ENCODE measurements at places on chromosomes 11 and 22.

DNA sequence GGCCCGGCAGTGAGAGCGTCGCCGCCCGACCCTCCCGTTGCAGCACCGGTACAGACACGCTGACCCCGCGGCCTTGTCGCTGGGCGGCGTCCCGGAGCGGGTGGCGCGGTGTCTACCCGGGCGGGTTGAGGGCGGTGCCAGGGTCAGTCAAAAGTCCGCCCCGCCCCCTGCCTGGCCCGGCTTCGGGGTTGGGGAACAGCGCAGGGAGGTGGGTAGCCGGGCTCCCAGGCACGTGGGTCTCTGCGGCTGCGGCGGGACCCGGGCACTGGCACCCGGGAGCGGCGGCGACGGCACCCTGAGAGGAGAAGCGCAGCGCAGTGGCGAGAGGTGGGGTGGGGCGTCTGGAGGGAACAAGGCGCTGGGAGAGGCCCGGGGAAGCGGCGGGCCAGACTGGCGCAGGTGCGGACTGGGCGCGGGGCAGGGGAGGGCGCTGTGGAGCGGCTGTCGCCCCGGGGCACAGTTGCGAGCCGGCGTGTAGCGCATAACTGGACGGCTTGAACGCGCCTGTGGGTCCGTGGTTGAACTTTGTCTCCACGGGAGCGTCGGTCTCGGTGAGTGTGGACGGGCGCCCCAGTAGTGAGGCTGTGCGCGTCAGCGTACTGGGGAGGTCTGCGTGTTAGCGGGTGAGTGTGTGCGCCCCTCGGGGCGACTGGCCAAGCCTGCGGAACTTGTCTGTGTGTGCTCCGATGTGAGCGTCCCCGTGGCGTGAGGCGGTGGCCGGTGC is at the start of gene P2RY2:
Gene P2RY2 (plus strand): TSS at position 176 of the 724 bp plus-strand sequence. CDS start 15,879 bp downstream, outside the sequence.
- peak; percentile 87 for DNase-seq

DNA sequence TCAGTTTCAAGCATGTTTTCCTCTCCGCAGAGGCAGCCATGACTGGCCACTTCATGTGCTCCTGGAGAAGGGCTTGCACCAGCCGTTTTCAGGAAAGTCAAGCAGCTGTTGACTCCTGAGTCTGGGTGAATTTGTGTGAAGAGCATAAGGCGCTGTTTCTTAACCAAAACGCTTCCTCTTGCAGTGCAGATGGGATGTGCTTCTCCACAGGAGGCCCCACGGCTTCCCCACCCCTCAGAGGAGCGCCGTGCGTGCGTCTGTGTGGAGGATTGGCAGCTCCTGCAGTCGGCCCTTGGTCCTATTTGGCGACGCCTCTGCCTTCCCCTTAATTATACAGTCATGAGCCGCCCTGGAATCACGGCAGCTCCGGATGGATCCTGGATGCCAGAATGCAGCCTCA is 54.1 kb upstream of the B3GAT1 start:
- peak; percentile 76 for DNase-seq

- DNase-seq, result no peak
Observed at GRCh38 chr11:16737818-16738192, 642 bp upstream of the C11orf58 start.

- DNase-seq, result no peak
Observed at GRCh38 chr11:96538622-96539021, 148.8 kb downstream of the JRKL start.

DNA sequence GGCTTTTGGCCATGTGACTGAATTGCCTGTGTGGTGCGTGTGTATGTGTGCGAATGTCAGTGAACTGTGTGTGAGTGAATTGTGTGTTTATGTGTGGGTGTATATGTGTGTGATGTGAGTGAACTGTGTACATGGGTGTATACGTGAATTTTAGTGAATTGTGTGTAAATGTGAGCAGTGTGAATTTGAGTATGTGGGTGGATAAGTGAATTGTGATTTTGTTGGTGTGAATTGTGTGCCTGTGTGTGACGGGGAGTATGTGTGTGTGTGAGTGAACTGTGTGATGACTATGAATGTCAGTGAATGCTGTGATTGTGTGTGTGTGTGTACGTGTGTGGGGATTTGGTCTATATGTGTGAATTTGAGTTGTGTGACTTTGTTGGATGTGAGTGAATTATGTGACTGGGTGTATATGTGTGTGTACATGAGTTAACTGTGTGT is 3.5 kb downstream of the DDTL start:
- DNase-seq, result no peak

GRCh38 chr22:44159811-44160210 is 20.9 kb upstream of the PARVG start:
- DNase-seq, result no peak

GRCh38 chr11:111539426-111540113 is 950 bp upstream of the LAYN start:
- no peak for DNase-seq

- DNase-seq, result peak; percentile 75
Observed at GRCh38 chr22:38271927-38272372, 860 bp downstream of the TMEM184B start.

- DNase-seq, result no peak
Observed at GRCh38 chr22:47533961-47534803, 771.7 kb downstream of the TBC1D22A start.

GRCh38 chr11:119567688-119568582 is 145.0 kb upstream of the THY1 start:
- peak; percentile 16 for DNase-seq

DNA sequence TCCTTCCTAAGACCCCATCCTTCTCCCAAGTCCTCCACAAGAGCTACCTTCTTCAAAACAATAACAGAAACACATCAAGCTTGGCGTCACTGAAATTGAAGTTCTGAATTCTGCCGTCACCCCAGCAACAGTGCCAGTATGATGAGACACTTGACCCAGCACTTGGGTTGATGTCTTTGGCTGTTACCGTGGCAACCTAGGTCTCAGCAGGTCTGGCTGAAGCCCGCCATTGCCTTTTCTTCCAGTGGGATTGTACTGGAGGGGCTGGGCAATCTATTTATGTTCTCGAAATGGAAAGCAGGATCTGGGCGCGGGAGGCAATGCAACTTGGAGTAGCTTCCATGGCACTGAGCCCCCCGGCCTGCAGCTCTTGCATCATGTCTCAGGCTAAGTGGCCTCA is 23.8 kb downstream of the NPTXR start:
- DNase-seq, result peak; percentile 31

GRCh38 chr11:121365304-121365703 is 72.7 kb downstream of the SC5D start:
- no peak for DNase-seq

- DNase-seq, result peak; percentile 60
Observed at GRCh38 chr11:112321501-112322172, 61.0 kb upstream of the PLET1 start.

DNA sequence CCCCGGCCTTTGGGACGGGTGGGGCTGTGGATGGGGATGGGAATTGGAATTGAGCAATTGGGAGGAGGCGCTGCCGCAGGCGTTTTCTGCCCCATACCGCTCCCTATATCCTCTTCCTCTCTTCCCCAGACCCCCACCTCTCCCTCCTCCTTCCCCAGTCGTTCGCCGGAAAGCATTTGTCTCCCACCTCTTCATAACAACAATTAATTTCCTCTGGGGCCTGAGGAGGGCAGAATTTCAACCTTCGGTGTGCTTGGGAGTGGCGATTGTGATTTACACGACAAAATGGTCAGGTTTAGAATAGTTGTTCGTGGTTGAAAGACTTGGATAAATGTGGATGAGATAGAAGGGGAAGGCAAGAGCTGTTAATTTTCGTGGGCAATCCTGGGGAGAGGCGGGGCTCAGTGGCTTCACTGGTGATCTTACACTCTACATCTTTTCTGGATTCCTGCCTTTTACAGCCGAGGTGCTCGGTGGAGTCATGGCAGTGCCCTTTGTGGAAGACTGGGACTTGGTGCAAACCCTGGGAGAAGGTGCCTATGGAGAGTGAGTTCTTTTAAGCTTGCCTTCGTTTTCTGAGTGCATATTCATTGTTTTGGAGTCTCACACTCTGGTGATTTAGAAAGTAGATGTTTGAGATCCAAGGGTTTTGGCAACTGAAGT is 1.5 kb downstream of the CHEK1 start:
- peak; percentile 93 for DNase-seq

DNA sequence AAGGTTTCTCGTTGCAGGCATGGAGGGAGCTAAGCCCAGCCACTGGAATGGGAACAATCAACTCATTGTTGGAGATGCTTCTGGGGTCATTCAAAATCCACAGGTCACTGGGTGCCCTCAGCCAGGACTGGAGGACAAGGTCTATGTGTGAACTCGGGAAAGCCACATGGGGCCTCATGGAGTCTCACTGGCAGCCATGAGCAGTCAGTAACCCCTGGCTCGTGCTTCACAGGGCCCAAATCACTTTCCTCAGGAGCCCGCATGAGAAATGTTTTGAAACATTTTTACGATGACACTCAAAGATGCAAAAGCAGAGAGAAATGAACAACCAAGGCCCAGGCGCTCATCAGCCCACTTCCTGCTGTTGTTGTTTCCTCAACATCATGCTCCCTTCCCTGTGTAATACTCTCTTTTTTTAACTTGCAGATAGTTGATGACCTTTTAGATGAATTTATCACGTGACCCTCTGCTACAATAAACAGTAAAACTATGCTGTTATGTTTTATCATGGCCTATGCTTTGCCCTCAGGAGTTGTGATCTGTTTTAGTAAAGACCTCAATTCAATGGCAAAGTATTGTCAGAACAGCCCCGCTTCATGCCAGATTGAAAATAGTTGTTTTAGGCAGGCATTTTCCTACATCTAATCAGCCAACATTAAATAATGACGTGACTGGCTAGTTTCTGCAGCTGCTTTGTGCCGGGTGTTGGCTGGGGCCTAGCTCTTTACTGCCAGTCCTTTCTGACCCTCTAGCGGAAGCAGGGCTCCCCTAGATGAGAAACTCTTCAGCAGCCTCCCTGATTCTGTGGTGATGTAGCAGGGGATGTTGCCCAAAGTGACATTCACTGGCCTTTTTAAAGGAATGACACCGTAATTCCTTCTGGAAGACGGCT is 39.7 kb downstream of the ADAMTS15 start:
- DNase-seq, result no peak

DNA sequence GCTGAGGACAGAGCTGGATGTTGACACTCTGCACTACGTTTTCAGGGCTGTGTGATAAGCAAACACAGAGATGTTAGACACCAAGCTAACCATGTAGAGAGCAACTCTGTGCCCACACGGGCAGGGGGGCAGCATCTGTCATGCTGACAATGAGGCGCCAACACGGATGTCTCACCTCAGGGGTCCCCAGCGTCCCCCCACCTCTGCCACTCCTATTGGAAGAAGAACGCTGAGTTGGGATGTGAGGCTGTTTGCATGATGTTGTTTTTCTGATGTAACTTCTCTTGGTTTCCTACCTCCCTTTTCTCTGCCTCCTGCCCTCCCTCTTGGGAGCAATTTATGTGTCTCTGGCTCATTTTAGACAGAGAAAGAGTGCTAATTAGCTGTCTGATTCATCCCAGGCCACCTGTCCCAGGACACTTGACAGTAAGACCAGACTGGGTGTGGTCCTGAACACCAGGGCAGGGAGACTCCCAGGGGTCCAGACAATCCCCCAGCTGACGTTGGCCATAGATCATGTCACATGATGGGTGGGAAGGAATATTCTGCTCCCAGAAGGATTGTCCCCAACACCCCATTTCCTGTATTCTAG is 89.2 kb upstream of the NCAM1 start:
- no peak for DNase-seq

GRCh38 chr22:35599364-35599763 is 17.8 kb downstream of the MB start:
- no peak for DNase-seq

DNA sequence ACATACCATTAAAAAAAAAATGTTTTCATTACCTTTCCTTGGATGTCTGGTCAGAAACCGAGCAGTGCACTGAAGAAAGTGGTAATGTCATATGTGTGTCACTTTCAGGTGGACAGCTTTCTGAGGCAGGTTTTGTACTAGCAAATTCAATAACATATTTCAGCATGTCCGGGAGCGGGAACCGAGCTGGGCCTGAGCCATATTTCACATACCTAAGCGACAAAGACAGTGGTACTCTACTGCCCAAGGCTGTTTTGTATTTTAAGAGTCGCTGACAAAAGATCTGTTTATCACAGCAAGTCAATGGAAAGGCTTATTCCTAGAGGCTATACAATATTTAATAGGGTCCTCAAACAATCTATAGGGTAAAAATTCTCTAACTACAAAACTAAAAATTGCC is 38.0 kb downstream of the CLDN25 start:
- DNase-seq, result no peak

- no peak for DNase-seq
Observed at GRCh38 chr11:78060533-78060932, 3.1 kb upstream of the THRSP start.

DNA sequence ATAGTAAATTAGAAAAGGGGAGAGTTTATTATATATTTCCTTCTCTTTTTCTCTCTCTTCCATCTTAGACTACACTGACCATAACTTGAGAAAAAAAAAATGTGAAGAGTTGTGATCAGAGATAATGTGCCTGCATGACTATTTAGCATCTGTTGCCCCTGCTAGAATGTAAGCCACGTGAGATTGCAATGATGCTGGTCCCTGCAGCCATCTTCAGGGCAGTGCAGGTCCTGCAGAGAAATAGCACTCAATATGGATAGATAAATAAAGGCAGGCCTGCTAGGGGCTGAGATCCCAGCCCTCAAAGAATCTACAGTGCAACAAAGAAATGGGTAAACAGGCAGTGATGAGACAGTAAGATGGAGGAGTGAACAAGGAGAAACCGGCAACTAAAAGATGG is 7.8 kb upstream of the DKK3 start:
- DNase-seq, result no peak

DNA sequence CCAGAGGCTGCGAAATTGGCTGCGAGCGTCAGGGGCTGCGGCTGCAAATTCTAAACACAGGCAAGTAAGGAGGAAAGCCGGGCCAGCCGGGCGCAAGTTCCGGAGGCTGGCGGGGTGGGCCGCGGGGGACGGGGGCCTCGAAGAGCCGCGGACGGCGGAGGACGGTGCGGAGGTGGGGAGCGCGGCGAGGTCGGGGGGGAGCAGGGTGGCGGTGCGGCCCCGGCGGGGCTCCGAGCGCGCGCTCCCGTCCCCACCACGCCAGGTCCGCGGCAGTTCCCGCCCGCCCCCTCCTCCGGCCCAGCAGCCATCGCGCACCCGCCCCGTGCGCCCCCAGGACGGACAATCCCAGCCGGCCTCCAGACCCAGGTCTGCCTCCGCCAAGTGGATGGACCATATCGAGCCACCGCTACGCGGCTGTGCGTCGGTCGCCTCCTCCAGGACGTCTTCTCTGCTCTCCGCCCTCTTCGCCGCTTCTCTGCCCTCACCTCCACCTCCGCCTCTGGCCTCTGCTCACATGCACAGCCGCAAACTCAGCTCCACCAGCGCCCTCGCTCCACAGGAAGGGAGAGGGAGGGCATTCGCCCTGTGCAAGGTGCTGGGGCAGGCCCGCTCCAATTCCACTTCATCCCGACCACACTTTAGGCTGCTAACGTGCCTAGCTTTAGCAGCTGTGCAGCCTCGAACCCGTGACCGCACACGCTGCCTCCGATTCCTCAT is 7.2 kb downstream of the ELFN2 start:
- DNase-seq, result peak; percentile 74

DNA sequence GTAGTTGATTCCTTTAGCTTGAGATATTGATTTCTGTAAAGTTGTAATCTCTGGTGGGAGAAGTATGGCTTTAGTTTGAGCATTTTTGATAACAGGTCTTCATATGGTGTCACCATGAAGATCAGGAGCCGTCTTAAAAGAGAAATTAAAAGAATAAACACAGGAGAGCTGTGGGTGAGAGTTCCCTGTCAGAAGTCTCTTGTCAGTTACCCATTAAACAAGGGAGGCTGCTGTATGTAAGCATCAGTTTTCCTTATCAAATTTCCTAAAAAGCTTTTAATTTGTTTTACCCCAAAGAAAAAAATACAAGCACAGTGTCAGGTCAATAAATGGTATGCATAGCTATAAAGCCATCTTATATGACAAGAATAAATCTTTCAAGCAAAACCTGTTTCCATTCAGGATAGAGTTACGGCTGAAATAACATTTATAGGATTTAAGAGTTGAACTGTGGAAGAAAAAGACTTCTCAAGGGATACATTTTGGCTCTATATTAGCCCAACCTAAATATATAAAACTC is 767.5 kb downstream of the JRKL start:
- no peak for DNase-seq

All from GM23338 (cell line).